ENCODE measurements at places on chromosomes 12 and 14. TPM values are rescaled to one million over a fixed set of nuclear protein-coding genes. Genes with fewer than 3 reads are reported as not detected.

SCYL2 gene
- total RNA-seq: 45.3 TPM

GRCh38 chr12:5292651-5293050 lies 139.3 kb upstream of the NTF3 start:
- no peak for DNase-seq

GRCh38 chr12:89117448-89118034 lies 234.8 kb downstream of the DUSP6 start:
- DNase-seq: no peak

GRCh38 chr14:31251028-31251958 lies 43.7 kb upstream of the HECTD1 start:
- no peak for DNase-seq

DNA sequence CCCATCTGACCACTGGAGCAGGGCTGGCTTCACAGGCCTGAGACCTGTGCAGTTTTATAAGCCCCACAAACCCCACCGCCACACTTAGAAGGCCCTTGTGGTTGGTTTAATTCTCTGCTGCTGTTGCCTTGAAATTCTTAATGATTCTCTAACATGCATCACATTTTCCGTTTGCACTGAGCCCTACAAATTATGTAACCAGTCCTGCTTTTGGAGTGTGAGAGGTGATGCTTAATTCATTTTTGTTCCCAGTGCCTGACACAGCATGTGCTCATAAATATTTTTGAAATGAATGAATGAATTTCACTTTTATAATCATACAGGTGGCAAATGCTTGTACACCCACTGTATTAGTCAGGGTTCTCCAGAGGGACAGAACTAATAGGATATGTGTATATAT lies 52.8 kb upstream of the PLXNC1 start:
- DNase-seq: no peak

DNA sequence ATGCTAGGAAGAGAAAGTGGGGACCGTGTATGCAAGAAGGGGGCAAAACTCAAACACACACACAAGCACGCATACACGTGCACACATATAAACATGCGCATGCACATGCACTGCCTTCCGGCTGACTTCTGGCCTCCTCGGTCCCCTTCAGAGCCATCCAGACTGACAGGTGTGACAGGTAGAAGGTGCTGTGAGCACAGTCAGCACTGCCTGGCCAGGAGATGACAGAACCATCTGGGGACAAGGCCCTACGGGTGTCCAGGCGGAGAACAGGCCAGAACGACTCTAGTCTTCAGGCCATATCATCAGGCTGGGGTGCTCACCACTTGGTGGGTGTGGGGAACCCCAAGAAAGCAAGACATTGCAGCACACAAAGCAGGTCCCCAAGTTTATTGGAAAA lies 7.3 kb downstream of the KRT83 start:
- DNase-seq: no peak

DNA sequence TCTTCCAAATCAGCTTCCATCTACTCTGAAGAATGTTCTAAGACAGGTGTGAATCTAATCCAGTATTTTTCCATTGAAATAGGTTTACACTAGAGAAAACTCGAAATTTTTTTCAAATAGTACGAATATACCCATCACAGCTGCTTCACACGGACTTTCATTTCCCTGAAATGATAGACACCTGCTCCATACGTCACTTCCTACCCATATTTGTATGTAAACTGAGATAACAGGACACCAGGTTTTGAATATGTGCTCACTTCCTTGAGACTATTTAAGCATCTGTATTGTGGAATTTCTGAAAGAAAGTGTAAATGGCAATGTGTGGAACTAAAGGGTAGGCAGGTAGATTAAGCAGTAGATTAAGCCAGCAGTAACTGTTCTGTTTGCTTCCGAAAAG lies 13.4 kb upstream of the ITPR2 start:
- no peak for DNase-seq

DNA sequence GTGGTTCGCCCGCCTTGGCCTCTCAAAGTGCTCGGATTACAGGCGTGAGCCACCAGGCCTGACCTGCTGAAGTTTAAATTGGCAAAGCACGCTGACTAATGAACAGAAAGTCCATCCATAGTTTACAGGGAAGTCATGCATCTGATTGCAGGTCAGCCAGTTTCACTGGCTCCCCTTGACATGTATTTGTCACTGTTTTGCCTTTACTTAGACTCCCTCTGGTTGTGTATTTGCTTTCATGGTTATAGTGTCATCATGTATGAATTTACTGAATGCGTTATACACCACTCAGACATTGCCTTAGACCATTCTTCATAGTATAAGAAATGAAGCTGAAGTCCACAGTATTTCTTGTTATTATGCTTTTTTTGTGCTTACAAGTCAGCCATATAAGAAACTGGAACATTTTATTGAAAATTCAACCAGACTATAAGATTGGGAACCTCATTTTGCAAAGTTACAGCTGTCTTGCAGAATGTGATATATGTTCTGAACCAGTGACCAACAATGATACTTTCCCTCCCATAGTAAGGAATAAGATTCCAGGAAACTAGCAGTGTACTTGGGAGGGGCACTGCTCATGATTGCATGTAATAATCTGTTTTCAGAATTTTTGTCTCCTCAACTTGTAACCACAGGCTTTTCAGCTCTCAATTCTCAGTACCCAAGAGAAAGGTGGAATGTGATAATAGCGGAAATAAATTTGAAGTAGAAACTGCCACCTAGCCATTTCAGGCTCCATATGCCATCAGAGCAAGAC lies 51.9 kb upstream of the ATF7IP start:
- no peak for DNase-seq

GRCh38 chr14:91509083-91509877 lies 830 bp downstream of the PPP4R3A start:
- DNase-seq: no peak

- DNase-seq: no peak
Measured at GRCh38 chr12:32296567-32296966, 102.8 kb upstream of the FGD4 start.

DNA sequence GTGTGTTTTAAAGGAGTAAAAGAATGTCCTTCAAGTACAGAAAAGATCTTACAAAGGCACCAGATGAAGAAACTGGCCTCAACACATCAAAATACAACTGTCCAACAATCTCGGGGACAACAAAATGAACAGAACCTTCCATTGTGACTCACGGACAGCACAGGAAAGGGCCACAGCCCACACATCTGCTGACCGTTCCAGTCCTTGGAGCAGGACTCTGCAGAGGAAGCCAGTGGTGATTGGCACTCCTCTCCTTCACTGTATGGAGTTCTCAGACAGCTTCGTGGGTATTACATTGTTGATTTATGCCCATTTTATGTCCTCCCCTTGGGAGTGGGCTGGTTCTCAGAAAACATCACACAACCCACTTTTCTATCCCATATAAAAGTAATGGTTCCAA lies 32.5 kb upstream of the TC2N start:
- DNase-seq: no peak

AMHR2 gene
- total RNA-seq: 0.13 TPM

DNA sequence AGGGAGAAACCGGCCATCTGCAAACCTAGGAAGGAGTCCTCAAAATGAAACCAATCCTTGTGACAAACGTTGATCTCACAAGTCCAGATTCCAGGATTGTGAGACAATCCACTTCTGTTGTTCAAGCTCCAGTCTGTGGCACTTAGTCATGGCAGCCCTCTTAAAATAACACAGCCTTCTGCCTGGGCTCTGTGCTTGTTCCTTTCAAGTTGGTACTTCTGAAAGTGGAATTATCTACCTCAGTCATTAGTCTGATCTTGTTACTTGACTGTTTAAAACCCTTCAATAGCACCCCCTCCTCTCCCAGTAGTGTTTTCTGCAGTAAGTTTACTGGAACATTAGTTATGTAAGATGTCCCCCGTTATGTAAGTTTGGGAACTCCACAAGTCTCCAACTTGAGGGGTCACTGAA lies 111.0 kb upstream of the HIF1A start:
- DNase-seq: no peak

DNA sequence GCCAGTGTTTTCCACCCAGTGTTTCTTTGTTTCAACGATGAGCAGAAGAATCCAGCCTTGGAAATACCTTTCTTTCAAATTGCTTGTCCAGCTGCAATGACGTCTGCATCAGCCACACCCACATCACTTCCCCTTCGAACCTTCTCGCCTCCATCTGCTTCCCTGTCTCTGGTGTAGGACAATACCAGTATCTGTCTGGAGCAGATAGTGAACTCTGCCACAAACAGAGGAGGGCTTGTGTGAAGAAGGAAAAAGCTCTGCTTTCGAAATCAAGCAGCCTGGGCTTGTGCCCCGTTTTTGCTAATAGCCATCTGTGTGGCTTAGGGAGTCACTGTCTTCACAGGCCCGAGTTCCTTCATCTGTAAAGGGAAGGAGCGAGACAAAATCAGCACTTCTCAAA lies 415.4 kb downstream of the ZFP36L1 start:
- DNase-seq: no peak

DNA sequence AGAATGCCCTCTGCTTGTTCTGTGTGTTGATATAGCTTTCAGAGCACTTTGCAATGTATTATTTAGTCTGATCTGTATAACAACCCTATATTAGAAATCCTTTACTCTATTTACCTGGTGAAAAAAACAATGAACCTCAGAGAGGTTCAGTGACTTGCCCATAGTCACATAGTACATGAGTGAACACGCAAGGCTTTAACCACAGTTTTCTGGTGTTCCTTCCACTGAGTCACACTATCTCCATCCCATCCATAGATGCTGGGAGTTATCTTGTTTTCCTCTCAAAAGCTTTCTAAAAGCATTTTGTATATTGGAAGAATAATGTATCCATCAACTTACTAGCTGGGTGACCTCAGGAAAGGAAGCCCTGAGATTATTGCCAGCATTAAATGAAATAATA lies 104.5 kb downstream of the NT5DC3 start:
- DNase-seq: no peak

DNA sequence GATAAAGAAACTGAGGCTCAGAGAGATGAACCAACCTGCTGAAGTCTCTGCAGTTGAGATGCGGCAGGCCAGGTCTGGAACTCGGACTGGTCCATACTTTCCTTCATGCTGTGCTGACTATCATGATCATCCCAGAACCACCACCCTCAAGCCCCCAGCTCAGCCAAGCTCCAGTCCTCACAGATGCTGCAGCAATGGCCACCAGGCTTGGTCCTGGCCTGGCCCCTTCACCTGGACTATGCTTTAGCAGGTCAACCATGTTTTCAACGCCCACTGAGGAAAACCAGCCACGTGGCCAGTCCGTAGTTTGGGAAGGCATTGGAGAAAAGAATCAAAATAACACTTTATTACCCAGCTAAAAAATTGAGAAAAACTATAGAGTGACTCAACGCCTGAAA lies 1.4 kb downstream of the GPR68 start:
- DNase-seq: no peak

- no peak for DNase-seq
Measured at GRCh38 chr12:122523846-122524718, 2.7 kb downstream of the RSRC2 start.

DNA sequence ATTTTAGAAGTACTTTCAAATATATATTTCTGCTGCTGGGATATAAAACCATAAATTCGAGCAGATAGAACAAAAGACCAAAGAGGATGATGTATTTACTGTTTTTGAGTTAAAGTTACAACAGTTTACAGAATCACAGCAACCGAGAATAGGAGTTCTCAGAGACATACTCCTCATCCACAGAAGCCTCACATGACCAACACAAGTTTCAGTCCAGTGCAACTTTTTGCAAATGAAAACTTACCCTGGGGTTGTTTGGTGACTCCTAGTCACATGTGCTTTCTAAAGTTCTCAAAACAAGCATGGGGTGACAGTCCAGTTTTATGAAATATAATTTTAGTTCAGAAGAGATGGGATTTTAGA lies 117.1 kb downstream of the PRKCH start:
- DNase-seq: peak; percentile 2

GRCh38 chr12:105748806-105749600 lies 389.8 kb downstream of the NUAK1 start:
- DNase-seq: no peak

Measured in Panc1 (cell line).